Esophagus mucosa (tissue), 1 donor: ENCODE measurements at places on chromosomes 12 and 14. TPM values are rescaled to one million over a fixed set of nuclear protein-coding genes. Genes with fewer than 3 reads are reported as not detected.

TUBA1B gene
- 536 TPM for total RNA-seq

PSME1 gene
- 123 TPM for total RNA-seq

MMAB gene
- total RNA-seq, result 74.2 TPM

WNT5B gene
- 9.8 TPM for total RNA-seq

PTGER2 gene
- total RNA-seq, result 0.40 TPM
